Right kidney (tissue), 9 donors: ENCODE measurements at places on chromosomes 6 and 20.

GRCh38 chr6:161021998-161022743 is 30.6 kb downstream of the MAP3K4 start:
- DNase-seq, result no peak

GRCh38 chr20:54525916-54526590 is 50.7 kb downstream of the DOK5 start:
- DNase-seq, result no peak

GRCh38 chr6:12383448-12383847 is 93.3 kb downstream of the EDN1 start:
- no peak for DNase-seq

DNA sequence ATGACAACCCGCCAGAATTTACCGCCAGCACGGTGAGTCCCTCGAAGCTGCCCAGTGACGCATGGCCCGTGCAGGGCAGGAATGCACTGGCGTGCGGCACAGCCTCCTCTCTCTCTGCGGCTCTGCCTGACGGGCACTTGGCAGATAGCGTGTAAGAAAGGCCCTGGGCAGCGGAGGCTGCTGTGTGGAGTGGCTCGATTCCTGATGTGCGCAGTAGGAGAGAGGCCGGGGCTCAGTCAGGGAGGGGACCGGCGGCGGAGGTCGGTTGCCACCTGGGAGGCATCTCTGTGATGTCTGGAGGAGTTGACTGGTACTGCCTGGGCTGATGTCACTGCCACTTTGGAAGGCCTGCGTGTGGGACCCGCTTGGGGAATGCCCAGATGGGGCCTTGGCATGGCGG is 170.7 kb downstream of the TAF4 start:
- no peak for DNase-seq

DNA sequence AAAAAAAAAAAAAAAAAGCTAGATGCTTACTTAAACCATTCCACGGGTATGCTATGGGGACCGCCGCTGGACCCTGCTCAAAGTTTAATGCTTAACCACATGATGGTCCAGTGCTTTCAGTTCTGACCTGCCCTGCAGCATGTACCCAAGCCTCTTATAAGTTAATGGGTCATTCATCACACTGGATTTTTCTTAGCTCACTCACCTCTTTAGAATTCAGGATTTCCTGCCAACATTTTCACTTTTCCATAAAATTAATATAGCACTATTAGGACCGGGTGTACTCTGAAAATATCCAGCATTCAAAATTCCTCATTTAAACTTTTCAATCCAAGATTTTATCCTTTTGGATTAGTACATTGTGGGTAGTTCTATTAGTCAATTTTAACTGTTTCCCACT is 140.8 kb downstream of the ALDH8A1 start:
- DNase-seq, result no peak

DNA sequence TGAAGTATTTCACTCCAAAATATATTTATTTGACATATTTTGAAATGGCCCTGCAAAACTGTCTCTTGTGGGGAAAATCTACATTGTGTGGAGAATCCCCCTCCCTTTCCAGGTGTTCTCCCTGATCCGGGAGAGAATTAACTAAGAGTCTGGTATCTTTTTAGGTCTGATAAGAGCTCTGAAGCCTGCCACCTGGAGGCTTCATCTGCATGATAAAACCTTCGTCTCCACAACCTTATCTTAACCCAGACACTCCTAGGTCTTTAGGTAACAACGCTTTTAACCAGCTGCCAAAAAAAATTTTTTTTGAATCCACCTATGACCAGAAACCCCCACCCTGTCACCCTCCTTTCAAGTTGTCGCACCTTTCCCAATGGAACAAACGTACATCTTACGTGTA is 43.0 kb downstream of the FAM184A start:
- no peak for DNase-seq

DNA sequence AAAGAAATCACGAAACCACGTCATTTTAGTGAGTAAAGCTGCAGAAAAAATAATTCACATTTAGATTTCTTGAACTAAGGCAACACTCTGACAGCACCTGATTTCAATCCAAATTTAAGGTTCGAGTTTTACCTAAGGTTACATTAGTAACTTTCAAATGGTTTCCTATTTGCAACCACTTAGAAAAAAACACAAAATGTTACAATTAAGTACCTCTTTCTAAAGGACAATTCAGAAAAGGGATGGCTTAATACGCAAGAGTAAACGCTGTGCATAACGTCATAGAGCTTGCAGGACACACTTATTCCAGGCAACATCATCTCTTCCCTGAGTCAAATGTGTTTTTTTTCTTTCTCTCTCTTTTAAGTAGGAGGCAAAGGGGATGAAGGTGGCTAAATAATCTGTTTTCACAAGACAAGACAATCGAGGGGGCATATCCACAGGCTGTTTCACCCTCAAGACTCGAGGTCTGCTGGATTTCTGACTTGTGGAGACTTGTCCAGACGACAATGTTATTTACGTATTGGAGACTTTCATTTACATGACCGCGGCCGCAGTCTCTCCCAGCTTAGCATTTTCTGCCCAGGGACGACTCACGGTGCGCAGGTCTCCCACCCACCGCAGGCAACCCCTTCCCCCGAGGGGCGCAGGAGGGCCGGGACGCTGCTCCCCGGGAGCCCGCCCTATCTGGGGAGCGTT is 86.0 kb downstream of the SESN1 start:
- no peak for DNase-seq

DNA sequence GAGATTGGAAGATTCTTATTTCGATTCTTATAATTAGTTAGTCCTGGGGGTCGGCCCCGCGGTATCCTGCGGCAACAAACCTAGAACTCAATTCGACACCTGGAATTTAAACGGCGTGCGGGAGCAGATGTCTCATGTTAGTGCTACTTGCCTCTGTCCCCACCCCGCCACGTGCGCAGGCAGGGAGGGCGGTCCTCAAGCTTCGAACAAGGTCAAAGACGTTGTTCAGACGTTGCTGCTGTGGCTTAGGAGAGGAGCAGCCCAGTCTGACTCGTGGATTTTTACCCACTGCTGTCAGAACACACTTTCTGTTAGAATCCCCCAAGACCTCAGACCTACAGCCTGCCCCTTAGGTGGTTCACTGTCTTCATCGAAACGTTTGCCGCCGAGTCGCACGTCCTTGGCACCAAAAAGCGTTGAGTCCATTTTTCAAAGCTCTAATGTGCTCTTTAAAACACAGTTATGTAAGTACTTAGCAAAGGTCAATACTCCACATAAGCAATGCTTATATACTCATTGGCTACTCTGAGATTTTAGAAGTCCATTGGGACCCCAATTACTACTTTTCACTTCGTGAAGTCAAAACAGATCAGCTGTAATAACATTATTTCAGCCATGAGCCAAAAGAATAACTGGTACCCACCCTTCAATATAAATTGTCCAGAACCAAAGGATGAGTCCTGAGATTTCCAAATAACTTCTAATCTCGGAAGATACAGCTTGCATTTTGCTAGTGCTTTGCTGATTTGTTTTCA is 2.7 kb upstream of the C6orf62 start:
- DNase-seq, result peak; percentile 97

GRCh38 chr6:116386581-116387299 is 16.0 kb downstream of the DSE start:
- DNase-seq, result no peak

DNA sequence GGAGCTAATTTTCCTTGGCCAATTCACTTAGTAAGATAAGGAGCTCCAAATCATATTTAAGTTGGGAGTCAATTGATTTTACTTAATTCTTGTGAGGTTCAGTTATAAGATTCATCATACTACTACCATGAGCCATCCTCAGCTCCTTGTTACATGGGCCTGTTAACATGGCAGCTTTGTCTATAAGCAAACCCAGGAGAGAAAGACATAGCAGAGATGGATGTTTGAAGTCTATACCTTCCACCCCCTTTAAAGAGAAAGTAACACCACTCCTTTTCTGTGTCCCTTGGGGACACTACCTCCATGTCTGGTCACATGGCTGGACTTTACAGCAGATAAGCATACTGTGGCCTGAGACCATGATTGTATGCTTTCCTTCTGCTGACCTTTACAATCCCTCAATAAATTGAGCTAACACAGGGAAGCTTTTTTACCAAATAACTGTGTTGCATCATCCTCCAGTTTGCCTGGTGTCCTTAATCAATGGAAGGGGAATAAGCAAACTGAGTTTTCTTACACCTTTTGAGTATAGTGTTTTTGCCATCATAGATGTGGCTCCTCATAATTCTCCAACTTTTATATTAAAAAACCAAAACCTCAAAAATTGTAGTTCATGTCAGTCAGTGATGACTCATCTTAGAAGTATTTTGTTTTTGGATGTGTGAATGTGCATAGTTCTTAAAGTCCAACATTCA is 9.8 kb upstream of the ZNFX1 start:
- DNase-seq, result no peak

GRCh38 chr6:77124604-77125003 is 338.7 kb downstream of the HTR1B start:
- DNase-seq, result no peak

- DNase-seq, result no peak
Observed at GRCh38 chr6:144918073-144918472, 632.9 kb downstream of the UTRN start.

DNA sequence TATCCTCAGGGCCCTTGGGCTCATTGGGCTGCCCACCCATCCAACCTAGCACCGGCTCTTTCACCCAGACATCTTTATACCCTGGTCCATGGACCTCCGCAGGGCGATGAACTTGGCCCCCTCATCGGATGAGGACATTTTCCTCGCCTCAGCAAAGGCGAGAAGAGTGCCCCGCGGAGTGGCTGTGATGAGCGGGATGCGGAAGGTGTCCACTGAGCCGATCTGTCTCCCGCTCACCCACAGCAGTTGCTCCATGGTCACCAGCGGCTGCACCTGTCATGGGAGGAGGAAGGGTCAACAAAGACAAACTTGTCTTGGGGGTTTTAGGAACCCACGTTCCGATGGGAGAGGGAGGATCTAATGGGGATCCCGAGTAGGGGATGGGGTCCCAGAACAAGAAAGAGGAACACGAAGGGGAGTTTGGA is 690 bp downstream of the NEU1 start:
- DNase-seq, result no peak

DNA sequence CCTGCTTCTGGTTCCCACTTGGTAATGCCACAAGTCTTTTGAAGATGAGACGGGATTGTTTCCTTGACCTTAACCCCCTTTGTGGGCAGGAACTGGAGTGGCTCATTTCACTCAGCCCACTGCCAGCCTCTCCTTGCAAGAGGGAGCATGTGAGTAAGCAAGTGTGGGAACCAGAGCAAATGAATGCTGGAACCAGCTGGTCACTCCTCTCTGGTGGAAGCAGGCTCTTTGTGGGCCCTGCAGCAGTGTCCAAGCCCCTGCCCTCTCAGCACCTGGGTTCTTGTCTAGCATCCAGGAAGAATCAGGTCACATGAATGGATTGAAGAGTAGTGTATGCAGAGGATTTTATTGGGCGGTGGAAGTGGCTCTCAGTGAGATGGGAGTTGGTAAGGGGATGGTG is 944.5 kb downstream of the QKI start:
- DNase-seq, result no peak
